A673 (cell line): ENCODE measurements at places on chromosomes 12 and 14.

DNA sequence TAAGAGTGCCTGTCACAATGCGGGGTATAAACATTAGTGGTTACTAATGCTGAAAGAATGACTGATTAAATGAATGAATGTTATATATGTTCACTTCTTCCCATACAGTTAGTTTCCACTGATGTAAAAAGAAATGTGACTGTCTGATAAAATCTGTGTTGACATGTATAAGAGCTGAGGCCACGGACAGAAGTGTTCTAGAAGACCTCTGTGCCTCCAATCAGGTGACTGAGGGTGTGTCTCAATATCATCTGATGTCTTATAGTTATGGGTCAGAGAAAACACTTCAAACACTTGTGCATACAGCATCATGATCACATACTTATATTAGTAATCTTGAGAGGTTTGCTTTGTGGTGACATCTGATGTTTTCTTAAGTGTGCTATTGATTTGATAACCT is 183.4 kb downstream of the TTC7B start:
- DNase-seq, result no peak

GRCh38 chr12:61610143-61610542 is 650.1 kb upstream of the USP15 start:
- no peak for DNase-seq

DNA sequence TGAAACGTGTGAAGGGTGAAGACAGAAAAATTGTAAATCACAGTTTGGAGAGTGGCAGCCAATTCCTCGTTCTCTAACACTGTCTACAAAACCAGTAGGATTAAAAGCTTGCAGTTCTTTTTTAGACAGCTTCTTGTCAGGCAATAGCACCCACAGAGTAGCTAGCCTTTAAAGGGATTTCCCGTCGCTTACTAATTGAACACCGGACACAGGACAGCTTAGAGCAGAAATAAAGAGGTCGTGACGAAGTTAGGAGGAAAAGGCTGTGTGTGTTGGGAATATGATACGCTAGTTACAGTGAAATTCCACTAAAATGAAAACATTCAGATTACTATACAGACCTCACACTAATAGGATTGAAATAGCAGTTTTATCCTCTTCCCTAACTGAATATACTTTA is 149.1 kb upstream of the FLRT2 start:
- no peak for DNase-seq

- DNase-seq, result no peak
Observed at GRCh38 chr14:51871846-51872245, 11.4 kb downstream of the GNG2 start.

GRCh38 chr14:50762001-50762930 is 68.7 kb downstream of the NIN start:
- DNase-seq, result no peak

- DNase-seq, result no peak
Observed at GRCh38 chr12:108596854-108597558, 878 bp downstream of the TMEM119 start.

DNA sequence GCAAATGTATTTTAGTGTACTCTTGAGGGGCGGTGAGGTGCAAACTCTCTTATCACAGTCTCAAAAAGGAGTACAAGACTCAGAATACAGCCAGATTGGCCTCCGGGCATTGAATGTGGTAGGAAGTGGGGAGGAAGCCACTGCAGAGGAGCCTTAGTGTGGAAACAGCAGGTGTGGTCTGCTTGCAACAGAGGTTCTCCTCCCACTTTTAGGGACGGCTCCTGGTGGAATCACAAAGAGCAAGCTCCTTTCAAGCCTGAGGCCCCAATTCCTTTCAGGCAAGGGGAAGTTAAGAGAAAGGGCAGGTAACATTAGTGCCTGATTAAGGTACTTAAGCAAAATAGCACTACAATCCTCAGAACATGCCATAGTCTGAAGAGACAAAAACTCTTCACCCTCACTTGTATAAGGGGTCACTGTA is 23.7 kb upstream of the SLC2A3 start:
- peak; percentile 19 for DNase-seq

DNA sequence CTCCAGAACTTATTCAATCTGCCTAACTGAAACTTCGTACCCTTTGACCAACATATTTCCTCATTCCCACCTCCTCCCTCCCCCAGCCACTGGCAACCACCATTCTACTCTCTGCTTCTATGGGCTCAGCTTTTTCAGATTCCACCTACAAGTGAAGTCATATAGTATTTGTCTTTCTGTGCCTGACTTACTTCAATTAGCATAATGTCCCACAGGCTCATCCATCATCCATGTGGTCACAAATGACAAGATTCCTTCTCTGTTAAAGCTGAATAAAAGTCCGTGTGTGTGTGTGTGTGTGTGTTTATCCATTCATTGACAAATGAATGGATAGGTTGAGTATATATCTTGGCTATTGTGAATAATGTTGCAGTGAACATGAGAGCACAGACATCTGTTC is 1.3 kb upstream of the C14orf39 start:
- DNase-seq, result no peak

DNA sequence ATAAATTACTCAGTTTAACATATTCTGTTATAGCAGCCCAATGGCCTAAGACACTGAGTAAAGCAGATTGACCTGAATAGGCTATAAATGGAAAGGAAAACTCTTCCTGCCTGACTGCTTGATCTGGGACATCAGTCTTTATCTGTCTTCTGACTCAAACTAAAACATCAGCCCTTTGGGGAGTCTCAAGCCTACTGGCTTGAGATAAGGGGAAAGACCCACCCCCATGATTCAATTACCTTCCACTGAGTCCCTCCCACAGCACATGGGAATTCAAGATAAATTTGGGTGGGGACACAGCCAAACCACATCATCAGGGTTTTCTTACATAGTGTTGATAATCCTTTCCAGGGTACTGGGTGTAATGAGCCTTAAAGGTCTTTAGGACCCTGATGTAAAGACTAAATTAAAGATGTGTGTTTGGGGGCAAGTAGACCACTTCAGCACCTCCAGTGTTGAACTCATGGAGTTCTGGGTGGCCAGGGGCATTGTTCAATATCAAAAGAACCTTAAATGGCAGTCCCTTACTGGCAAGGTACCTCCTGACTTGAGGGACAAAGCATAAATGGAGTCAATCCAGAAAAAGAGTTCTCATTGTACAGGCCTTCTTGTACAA is 67.8 kb downstream of the TSHR start:
- DNase-seq, result no peak

DNA sequence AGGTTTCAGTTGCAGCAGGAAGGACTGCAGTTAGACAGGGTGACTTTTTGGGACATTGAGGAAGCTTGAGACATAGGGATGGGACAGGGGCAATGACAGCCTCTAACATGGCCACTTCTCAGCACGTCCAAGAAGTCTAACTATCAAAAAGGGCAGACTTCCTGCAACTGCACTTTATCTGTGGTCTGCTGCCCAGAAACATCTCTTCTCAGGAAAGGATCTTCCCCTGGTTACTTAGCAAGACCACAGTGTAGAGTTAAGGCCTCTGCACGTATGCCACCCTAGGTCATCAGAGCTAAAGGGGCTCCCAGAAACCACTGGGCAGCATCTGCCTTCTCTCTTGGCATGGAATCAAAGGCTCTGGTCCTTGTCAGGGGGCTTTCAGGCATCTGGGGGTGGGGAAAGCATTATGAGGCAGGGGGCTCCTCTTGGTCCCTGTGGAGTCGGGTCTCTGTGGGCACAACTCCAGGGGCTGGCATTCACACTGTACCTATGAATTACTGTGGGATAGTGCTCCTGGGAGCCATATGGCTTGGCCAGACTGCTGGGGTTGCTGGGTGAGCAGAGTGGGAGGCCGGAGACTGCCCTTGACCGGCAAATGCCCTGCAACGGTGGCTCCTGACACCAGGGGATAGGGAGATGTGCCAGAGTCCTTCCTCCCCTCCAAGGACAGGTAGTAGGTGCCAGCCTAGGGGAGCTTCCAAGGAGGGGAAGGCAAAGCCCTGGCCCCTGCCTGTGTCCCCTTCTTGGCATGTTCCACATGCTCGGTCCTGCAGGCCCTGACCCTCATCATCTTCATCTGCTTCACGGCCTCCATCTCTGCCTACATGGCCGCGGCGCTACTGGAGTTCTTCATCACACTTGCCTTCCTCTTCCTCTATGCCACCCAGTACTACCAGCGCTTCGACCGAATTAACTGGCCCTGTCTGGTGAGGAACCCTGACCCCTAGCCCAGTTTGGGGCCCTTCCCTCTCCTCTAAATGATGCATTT is 1.0 kb downstream of the CMTM5 start:
- DNase-seq, result no peak

DNA sequence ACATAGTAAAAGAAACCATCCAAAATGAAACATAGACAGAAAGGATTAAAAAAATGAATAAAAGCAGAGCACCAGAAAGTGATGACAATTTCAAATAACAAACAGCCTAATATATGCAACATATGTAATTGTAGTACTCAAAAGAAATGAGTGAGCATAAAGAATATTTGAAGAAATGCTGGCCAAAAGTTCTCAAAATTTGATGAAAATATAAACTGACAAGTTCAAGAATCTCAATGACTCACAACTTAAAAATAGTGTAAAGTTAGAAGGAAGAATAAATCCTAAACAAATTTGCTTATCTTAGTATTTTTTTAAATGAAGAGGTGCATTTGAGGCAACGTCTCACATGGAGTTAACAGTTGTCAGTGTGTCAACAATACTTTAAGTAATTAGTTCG is 498.9 kb downstream of the SLC6A15 start:
- no peak for DNase-seq

- no peak for DNase-seq
Observed at GRCh38 chr12:130438711-130439110, 101.0 kb downstream of the PIWIL1 start.

DNA sequence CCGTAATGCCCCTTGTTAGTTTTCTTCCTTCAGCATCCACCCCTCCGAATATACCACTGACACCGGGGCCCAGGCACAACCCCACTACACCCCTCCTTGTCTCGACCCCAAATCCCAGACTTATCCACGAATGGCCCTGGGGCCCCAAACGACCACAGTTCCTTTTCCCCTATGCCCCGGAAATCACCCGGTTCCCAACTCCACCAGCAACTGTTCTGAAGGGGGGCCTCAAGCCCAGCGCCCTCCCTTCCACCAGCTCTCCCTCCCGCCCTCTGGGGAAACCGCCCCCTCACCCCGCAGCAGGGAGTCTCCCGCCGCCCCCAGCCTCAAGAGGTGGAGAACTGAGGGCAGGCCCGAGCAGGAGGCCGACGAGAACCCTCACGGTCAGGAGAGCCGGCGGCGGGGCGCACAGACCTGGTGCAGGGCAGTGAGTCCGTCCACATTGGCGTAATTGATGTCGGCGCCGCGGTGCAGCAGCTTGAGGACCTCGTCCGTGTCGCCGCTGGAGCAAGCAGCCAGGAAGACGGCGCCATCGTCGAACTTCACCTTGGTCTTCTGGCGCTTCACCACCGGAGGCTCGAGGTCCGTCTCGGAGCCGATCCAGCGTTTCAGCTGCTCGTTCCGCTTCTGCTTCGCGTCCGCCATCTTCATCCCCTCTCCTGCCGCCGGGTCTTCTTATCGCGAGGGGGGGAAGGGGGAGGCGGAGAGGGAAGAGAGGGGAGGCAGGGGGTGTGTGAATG is 446 bp downstream of the PPP1R12A start:
- peak; percentile 42 for DNase-seq

DNA sequence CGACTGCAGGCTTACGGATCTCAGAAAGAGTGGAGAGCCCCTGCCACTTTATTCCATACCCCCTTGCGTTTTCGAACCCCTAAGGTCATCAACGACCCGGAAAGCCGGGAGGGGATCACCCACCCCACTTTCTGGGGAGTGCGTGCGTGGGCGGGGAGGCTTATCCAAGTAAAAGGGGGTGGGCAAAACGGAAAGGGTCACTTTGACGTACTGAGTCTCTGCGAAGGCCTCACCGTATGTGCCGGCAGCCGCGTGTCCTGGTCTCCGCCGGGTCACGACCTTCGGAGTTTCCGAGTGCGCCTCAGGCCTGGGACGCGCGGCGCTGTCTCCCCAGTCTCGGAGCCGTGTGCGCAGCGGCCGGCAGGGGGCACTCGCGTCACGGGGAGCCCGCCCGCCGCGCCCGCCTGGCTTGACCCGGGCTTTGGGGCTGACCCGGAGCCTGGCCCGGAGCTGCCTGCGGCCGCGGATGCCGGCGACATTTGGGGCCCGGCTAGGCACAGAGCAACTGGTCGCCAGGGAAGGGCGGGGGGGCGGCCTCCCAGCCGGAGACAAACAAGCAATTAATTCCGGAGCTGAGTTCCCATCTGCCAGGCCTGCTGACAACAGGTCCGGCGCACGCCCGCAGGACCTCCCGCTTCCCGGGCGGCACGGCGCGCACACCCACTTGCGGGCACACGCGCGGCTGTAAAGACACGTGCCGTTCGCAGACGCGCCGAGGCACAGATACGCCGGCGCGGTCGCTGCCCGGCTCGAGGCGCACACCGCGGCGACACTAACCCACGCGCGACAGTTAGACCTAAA is 890 bp upstream of the KIF26A start:
- DNase-seq, result peak; percentile 76

DNA sequence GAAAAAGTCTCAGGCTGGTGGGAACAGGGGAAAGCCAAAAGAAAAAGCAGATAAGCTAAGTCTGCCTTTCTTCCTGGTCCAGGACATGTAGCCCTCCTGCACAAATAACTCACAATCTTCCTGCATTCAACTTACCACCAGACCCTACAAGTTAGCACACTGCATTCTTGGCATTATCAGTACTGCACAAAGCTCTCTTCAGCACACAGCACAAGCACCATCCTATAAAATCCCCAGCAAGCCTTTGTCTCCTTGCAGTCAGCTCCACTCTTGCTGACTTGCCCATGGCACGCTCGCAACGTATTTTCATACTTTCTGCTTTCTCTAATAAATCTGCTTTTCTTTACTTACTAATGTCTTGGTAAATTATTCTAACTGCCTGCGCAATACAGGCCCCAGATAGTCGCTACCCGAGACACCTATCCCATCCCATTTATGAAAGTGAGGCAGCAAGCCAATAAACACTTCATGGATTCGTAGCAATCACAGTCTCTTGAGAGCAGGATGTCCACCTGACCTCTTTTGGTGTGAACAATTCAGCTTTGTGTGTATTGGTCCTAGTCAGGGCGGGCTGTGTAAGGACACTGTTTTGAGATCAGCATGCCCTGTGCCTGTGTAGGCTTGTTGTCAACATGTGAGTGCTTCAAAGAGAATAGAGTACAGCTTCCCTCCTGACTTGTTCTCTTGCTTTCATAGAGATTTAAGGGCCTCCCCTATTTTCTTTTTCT is 49.0 kb downstream of the TMEM117 start:
- no peak for DNase-seq

GRCh38 chr14:31059152-31059924 is 33.2 kb upstream of the STRN3 start:
- DNase-seq, result peak; percentile 45
